ENCODE measurements at places on chromosomes 2 and 18. TPM values are rescaled to one million over a fixed set of nuclear protein-coding genes. Genes with fewer than 3 reads are reported as not detected.

TMEM169 gene
- total RNA-seq = 0.37 TPM

TXNDC2 gene
- under 0.01 TPM for total RNA-seq

GLB1L gene
- 7.3 TPM for total RNA-seq

TIGD1 gene
- total RNA-seq = 5.9 TPM

GRB14 gene
- total RNA-seq = 0.37 TPM

CEBPZOS gene
- total RNA-seq = 20.9 TPM

Data from subcutaneous preadipocyte (primary cell).